ENCODE measurements at places on chromosomes 2 and 18.

DNA sequence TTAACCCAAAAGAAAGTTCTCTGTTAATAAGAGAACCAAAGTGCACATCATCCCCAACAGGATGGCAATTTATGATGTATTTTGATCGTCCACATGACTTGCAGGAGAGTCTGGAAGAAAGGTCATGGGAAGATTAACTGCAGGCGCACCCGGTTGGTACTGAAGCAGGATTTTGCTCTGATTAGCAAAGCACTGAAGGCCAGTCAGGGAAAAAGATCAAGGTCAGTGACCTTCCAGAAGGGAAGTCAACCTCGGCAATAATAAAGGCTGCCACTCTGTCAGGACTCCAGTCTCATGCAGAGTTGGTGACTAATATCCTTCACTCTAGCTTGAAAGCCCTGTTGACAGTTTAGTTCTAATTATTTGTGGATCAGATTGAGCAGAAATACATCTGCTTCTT, 432.7 kb upstream of the RAB12 start:
- no peak for DNase-seq

- DNase-seq: no peak
These were observed 35.7 kb upstream of the RAB1A start for GRCh38 chr2:65165558-65165957.

- no peak for DNase-seq
These were observed 10.1 kb upstream of the CCDC138 start for GRCh38 chr2:108776475-108776874.

DNA sequence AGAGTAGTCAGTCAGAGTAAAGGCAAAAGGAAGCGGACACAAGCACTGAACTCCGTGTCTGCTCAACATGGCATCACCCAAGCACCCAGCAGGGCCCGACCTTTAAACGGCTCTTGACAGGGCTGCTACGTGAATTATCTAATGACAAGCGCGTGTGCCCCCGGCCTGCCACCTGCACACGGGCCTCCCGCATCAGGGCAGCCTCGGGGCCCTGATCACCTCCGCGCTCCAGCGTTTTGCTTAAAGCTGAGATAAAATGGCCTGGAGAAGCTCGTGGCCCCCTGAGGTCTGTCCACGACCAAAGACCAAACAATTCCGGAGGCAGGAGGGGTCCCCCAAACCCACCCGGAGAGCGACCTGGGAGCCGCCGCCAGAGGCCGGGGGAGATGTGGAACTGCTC, 376 bp downstream of the NDUFA10 start:
- DNase-seq: peak; percentile 20

DNA sequence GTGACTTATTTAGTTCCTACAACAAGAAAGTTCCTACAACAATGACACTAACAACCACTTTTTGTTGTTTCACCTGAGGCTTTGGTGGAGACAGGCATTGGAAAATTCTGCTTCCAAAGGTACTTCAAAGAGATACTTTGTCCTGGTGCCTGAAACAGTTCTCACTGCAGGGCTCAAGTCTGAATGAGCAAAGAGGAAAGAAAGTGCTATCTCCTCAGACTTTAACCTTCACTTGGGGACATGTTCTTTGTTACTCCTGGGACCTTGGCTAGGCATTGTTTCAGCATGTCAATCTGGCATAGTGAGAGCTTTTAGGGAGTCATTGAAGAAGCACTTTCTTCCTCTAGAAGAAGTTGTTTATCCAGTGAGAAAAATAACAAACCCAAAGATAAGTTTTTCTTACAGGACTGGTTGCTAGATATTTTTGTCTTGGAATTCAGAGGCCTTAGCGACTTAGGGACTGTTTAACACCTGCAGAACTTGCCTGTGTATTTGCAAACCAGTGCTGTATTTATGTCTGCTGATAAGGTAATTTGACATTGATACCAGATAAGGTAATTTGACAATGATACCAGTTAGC, 12.2 kb downstream of the MDH1 start:
- DNase-seq: no peak

DNA sequence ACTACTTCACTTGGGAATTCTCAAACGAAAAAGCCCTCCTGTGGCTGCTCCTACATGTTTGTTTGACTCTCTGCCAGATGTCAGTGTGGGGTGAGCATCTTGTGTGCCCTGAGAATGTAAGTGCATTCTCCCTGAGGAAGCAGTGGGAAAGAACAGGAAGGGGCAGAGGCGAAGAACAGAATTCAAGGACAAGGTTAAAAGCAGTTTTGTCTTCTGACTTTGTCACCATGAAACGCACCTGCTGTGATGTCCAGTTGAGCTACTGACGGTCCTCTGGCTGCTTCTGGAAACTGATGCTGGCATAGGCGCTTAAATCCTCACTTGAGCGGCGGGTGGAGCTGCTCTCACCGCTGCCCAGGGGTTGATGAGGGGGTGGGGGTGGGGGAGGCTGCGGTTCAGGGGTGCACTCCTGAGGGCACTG, 4.9 kb downstream of the IRS1 start:
- DNase-seq: no peak

GRCh38 chr2:191691898-191692297, 14.0 kb downstream of the NABP1 start:
- no peak for DNase-seq

DNA sequence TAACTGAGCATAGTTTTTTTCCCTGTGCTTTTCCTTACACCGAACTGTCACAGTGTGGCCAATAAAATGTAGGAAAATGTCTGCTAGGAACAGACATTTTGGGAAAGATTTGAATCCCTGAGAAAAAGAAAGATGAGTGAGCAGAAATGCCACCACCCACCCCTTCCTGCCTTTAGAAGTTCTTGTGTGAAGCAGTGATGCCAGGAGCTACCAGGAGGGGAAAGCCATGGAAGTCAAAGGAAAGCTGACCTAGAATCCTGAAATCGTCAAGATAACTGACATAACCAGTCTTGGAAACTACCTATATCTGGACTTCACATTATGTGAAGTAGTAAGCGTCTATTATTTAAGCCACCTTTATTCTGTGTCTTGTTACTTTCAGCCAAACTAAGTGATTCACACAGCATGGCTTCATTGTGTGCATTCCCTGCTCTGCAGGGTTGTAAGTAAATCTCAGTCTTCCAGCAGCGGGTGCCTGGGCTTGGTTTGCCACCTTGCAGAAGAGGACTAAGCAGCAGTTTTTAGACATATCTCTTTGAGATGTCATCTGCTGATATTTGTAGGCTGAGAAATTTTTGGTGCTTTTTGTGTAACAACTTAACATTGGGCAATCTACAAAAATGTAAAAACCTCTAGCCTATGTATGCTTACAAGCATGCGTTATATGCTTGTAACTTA, 11.2 kb upstream of the SPRED2 start:
- DNase-seq: no peak

- no peak for DNase-seq
These were observed 291.9 kb downstream of the ALK start for GRCh38 chr2:29629495-29629894.

DNA sequence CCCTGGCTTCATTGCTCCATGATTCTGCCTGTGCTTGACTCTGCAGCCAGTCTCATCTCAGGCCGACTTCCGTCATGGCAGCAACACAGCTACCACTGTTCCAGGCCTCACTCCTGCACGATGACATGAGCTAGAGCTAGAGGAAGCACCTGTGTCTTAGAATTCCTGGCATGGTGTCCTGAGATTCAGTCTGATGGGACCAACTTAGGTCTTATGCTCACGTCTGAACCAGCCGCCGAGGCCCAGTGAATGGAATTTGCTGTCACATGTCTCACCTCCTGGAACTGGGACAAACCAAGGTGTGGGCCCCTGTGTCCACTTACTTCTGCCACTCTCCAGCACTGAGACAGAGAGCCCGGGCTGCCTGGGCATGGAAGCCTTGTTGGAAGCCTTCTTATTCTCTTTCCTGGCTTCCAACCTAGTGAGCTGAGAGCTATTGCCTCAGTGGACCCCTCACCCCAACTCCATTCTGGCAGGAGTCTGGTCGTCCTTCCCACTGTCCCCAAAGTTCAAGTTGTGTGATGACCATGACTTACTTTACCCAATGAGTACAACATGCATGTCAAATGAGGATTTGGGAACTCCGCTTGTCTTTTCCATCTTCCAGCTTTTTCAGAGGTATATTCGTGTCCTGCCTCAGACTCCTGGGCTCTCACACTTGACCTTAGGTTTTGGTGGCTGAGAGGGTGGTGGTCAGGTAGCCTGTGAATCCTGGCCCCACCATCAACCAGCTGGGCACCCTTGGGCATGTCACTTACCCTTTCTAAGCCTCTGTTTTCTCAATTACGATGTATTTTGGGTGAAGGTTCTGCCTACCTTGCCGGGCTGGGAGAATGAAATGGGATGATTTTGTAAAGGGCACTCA, 39.1 kb upstream of the HS6ST1 start:
- DNase-seq: no peak

- DNase-seq: no peak
These were observed 342.8 kb downstream of the SETBP1 start for GRCh38 chr18:45023519-45023918.

GRCh38 chr2:85950743-85951142, 62.0 kb upstream of the ST3GAL5 start:
- DNase-seq: no peak

Data from effector CD4-positive, alpha-beta T cell (primary cell).